ENCODE measurements at places on chromosomes 5 and 9.

GRCh38 chr9:113602126-113603047, 138.9 kb downstream of the RGS3 start:
- no peak for DNase-seq

DNA sequence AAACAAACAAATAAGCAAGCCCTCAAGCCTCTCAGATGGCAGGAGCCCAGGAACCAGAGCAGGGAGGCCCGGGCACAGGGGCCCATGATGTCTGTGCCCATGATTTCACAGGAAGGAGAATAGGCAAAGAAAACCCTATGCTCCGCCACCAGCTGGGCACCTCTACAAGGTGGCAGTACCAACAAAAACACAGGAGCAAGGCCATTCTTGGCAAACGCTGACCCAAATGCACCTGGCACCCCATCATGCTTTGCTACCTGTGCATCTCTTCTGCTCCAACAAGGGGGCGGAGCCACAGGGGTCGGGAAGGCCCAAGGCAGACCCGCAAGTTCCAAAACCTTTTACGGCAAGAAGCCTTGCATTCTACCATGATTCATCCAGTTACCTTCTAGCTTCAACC, 3.1 kb downstream of the BRD3 start:
- no peak for DNase-seq

- DNase-seq: no peak
These were observed at the start of gene NME5 for GRCh38 chr5:138138949-138139780. TSS of gene NME5 (minus strand) at chr5:138139428. CDS start at chr5:138138780, 648 bp downstream.

DNA sequence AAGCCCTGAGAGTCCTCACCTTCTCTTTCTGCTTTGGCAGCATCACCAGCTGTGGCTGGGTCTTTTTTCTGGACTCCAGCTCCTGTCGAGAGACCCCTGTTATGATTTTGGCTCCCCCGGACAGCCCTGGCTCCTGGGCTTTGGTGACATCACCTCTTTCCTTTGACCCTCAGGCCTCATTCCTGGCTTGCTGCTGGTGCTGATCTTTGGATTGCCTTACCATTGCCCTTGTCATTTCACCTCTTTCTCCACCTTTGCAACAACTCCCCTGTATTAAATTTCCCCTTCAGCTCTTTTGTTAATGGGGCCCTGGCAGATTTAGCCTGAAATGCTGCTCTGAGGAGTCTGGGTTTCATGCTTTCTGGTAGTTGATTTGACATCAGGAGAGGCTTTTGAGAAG, 322.8 kb downstream of the ZSWIM6 start:
- no peak for DNase-seq

DNA sequence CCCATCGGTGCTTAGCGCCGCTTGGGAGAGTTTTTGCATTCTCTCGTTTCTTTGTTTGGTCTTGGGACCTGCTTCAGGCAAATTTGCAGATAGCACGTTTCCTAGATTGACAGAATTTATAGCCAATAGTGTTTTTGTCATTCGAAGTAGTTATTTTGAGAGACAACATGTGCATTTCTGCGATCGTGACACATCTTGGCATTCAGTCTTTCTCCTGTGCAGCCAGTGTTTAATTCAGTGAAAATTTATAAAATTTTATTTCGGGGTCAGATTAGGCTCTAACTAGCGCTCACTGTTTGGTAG, 830 bp downstream of the PRRC1 start:
- DNase-seq: no peak

DNA sequence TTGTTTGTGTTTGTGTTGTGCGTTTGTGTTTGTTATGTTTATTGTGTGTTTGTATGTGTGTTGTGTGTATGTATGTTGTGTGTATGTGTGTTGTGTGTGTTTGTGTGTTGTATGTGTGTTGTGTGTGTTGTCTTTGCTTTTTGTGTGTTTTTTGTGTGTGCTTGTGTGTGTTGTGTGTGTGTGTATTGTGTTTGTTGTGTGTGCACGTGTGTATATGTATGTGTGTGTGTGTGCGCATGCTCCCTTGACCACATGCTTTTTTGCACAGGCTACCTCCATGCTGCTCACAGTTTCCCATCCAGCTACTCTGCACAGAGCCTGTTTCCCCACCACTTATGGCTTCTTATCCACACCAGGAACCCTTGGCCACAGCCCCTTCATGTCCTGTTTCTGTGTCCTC, 720.0 kb upstream of the ADAMTS16 start:
- no peak for DNase-seq

- DNase-seq: no peak
These were observed 15.5 kb downstream of the ZBTB34 start for GRCh38 chr9:126875756-126876510.

DNA sequence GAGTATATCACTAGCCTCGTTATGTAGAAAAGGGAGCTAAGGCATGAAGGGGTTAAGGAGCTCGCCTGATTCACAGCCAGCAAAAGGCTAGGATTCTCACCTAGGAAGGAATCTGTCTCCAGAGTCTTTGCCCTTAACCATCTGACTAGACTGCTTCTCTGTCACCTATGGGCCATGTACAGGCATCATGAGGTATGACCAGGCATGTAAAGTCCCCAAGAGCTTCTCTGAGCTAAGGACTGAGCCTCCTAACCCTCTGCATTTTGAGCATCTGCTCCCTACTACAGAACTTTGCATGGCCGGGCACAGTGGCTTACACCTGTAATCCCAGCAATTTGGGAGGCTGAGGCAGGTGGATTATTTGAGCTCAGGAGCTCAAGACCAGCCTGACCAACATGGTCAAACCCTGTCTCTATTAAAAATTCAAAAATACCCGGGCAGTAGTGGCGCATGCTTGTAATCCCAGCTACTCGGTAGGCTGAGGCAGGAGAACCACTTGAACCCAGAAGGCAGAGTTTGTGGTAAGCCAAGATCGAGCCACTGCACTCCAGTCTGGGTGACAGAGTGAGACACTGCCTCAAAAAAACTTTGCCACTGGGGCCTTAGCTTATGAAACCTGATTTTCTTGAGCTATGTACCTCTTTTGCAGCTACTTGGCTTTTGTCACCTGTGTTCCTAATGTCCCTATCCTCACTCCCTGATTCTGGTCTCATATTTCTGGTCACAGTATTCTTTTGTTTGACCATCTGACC, 33.2 kb upstream of the IL7R start:
- DNase-seq: no peak

GRCh38 chr5:56350597-56351170, 117.6 kb upstream of the ANKRD55 start:
- DNase-seq: no peak

DNA sequence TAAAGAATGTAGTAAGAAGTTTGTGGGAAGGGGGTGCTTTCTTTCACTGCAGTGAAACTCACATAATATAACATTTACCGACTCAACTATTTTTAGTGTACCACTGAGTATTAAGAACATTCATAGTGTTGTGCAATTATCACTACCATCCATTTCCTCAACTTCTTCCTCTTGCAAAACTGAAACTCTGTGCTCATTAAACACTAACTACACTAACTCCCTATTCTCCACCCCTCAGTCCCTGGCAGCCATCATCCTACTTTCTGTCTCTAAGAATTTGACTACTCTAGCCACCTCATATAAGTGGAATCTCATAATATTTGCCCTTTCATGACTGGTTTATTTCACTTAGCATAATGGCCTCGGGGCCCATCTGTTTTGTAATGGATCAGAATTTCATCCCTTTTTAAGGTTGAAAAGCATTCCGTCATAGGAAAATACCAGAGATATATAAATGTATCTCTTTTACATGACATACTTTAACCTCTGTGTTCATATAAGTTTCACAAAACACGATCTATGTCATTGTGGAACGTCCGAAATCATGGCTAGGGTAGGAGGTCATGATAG, 56.3 kb upstream of the DIRAS2 start:
- no peak for DNase-seq

- no peak for DNase-seq
These were observed 160.2 kb downstream of the SH3GL2 start for GRCh38 chr9:17739022-17739421.

- DNase-seq: no peak
These were observed 27.5 kb downstream of the FSD1L start for GRCh38 chr9:105475302-105475701.

DNA sequence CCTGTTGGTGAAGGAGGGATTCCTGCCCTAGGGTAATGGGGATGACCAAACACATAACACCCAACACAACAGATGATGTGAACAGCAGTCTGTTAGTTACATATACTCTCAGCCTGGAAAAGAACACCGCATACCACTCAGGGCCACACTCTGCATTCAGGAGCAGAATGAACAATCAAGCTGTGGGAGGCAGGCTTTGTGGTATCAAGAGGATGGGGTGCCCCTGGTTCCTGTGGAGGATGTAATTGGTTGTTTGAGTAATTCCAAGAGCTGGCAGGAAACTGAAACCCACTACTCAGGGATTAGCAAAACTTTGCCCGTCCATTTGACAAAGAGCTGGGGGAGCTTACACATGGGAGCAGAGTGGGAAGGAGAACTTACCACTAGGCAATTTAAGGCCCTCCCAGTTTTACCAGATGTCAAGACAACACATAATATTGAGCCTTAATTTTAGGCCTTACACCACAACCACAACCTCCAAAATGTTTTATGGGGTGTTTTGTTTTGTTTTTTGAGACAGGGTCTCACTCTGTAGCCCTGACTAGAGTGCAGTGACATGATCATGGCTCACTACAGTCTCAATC, 15.6 kb upstream of the PRKAA1 start:
- DNase-seq: no peak

GRCh38 chr9:37430841-37431597, 8.5 kb downstream of the GRHPR start:
- no peak for DNase-seq

DNA sequence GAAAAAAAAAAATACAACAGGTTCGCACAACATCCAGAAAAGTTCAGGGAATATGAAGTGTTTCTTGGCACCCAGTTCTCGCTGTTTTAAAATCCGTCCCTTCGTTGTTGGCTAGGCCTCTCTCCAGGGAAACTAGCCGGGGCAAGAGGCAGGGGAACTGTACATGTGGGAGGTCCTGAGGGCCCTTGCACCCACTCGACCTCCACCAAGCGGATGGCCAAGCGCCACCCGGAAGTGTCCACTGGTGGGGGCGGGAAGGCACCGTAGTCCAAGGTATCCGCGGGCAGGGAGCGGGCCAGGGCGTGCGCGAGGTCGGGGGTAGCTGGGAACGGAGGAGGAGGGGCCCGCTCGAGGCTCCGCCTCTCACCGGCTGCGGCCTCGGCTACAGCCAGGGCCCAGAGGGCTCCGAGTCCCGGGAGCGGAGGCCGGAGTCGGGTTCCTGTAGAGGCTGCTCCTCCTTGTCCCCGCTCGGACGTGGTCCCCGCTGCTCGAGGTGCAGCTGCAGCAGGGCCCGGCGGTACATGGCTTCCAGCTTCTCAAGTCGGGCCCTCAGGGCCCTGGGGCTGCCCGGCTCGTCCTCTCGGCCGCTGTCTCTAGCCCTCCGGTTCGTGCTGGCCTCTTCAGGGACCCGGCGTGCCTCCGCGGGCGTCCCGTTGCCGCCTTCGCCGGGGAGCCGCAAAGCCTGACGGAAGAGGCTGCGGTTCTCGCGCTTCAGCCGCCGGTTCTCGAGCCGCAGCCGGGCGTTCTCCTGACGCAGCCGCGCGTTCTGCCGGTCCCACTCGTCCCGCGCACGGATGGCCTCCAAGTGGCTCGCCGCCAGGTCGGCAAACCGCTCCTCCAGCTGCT, 720 bp downstream of the TUSC1 start:
- DNase-seq: no peak

DNA sequence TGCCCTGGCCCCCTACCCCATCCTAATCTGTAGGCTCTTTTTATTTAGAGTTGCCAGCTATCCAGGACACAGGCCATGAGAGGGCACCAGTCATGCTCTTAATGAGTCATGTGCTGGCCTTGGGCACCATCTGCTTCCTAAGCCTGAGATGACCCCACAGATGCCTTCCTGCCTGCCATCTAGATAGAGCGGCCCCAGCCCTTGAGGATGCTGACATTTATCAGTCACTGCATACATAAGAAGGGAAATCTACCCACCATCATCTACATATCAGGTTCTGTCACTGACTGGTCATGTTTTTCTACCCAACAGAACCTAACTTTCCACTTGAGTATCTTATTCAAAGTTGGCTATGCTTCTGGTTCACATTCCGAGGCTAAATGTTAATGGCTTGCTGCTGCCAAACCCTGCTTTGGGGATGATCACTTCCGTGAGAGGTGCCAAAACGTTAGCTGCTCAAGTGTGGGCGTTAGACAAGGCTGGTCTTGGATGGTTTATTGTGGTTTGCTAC, 49.9 kb upstream of the TTC23L start:
- DNase-seq: no peak

- DNase-seq: no peak
These were observed 30.5 kb downstream of the JAKMIP2 start for GRCh38 chr5:147752033-147752432.

GRCh38 chr5:172255444-172255843, 28.1 kb downstream of the UBTD2 start:
- DNase-seq: no peak

GRCh38 chr9:122075135-122076030, 17.7 kb downstream of the TTLL11 start:
- DNase-seq: no peak

DNA sequence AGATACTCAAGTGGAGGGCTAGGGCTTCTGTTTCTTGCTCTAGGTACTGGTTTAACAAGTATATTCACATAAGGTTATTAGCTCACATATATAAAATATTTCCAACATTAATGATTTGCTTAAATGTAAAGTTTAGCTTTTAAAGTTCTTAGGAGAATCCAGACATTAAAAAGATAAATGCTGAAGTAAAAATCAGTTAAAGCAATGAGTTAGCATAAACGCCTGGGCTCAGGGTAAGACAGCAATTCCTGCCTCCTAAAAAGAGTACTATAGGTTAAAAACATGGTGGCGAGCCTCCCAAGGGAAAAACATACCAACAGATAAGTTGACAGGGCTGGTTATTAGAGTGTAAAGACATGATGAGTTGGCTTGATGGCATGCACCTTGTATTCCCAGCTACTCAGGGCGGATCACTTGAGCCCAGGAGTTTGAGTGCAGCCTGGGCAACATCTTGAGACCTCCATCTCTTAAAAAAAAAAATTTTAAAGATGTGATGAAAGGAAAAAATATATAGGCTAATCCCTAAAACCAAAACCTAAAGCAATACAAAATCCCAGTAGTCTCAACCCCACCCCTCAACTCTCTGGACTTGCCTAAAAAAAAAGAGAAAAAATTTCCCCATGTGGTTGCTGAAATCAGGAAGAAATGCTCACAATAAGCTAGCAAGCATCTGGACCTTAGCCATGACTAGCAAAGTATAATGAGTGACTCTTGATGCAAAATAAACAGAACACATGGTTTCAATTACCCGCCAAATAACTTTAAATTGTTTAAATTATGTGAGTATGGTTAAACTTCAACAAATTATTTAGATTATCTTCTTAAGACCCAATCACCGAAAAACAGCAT, 3.6 kb downstream of the GOLPH3 start:
- no peak for DNase-seq

GRCh38 chr5:83551821-83552220, 80.3 kb downstream of the VCAN start:
- DNase-seq: no peak

- no peak for DNase-seq
These were observed 85.7 kb upstream of the FBXL17 start for GRCh38 chr5:108467563-108467962.

- DNase-seq: no peak
These were observed 3.1 kb downstream of the HMCN2 start for GRCh38 chr9:130268521-130269211.

DNA sequence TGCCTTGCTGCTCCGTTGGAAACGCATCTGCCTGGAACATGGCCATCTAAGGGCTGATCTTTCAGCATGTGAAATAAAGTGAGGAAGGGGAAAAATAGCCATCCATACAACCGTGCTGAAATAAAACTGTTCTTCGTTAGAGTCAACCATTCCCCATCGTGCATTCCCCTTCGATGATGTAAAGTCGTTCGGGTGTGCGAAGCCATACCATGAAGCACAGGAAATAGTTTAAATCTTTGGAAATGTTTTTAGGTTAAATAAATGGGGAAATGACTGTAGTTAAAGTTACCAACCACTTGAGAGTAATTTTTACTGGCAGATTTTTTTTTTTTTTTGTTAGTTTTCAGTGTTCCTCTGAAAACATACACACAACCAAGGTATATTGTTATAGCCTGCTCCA, 302.5 kb downstream of the SH3GL2 start:
- DNase-seq: no peak

Data from stimulated activated CD8-positive, alpha-beta memory T cell treated with anti-CD3 and anti-CD28 coated beads, Interleukin-7, amount 100 ng/mL, for 1 hour (primary cell).